ENCODE measurements at places on chromosomes 2 and 18. TPM values are rescaled to one million over a fixed set of nuclear protein-coding genes. Genes with fewer than 3 reads are reported as not detected.

Gene C2orf78
- polyA plus RNA-seq: not detected

Gene CIB4
- 0.92 TPM for polyA plus RNA-seq

DNA sequence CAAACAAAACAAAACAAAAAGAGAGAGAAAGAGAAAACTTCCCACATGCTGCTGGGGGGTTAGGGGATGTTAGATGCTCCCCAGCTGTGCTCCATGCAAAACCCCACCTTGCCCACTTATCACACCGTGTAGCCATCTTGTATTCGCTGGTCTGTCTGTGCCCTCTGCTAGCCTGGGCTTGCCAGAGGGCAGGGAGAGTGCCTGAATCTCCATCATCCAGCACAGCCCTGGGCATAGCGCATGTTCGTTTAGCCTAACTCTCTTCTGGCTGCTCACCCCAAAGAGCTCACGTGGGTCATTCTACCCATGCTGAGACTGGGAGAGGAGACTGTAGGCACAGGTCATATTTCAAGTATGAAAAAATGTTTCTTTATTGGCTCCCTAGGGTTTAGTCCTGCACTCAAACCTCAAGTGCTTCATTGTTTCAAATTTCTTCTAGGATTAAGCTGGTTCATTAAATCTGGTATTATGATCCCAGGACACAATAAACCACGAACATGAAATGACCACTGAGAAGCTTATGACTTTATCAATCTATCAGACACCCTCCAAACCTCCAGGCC is 100.5 kb downstream of the KCNF1 start:
- DNase-seq: no peak

Gene SPATA3
- polyA plus RNA-seq: not detected

DNA sequence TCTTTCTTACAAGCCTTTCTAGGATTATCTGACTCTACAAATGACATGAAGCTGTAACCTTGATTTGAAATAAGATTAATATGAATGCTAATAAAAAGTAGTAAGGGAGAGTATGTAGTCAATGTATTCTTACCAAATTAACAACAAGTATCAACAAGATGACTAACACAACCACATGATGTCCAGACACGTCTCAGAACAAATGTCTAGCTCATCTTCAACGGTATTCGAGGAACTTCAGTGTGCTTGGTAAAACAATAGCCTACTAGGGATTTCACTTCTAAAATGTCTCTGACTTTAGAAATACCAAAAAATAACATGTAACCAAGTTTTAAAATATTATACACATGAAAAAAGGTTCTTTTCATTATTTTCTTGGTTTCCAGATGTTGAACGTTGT is 3.4 kb downstream of the HDLBP start:
- no peak for DNase-seq

DNA sequence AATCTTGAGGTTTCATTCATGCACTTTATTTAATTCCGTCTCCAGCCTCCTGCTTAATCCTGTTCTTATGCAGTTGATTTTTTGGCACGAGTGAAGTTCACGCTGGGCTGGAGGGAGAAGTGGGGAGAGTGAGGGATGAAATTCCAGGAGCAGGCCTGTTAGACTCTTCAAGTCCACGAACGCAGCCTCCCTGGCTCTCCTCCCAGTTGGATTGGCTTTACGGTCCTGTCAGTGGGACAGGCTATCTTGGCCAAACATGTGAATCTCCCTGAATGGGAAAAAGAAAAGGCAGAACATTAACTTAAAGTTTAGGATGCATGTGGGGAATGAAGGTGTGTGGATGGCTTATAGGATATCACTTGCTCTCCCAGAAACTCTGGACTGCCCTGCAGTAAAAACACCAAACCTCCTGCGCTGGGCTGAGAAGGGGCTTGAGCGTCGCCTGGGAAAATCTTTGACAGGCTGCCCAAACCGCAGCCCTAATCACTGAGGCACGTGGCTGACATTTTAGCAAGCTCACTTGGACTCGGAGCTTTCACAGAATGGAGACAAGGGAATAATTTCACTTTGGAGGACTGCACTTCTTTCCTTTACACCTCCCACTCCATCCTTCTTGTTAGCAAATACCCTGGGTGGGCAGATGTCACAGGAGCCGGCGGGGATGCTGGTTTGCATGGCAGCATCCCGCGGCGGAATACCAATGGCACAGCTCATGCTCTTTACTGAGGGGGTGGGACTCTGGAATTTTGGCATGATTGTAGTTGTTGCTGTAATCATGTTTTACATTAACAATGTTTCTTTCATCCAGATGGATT is 93.9 kb downstream of the ACKR3 start:
- DNase-seq: no peak

Gene CABYR
- 8.4 TPM for polyA plus RNA-seq

DNA sequence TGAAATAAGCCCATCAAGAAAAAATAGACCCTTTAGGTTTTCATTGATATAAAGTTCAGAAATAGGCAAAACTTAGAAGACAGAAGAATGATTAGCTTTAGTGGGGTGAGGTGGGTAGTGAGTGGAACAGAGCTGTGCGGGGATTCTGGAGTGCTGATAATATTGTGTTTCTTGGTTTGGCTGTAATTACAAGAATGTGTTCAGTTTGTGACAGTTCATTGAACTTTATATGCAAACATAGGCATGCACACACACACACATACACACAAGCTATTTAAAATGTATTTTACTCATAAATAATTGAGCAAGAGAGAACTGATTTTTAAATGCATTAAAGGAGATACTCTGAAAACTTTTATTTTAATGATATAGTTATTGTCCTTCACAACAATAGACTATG is 17.1 kb downstream of the ARHGAP15 start:
- DNase-seq: no peak

- DNase-seq: peak; percentile 49
Measured at GRCh38 chr2:64488050-64488974, 34.4 kb downstream of the LGALSL start.

- DNase-seq: no peak
Measured at GRCh38 chr2:179140571-179140970, 90.6 kb upstream of the CCDC141 start.

Gene HES6
- 3.6 TPM for polyA plus RNA-seq

DNA sequence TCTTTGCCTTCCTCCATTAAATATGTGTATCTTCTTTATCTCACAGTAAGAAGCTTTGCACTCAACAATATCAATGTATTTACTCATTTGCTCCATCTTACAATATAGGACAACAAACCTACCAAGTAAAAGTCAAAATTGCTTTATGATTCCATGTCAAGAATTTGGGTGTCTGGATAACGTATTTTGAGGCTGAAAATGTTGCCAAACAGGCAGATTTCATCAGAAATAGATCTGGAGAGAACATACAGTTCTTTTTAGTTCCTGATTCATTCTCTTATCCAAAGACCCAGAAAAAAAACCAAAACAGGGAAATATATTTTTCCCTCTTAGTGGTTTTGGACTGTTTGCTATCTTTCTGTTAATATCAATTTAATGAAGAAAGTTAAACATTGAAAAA is 621.1 kb downstream of the STK39 start:
- DNase-seq: no peak

DNA sequence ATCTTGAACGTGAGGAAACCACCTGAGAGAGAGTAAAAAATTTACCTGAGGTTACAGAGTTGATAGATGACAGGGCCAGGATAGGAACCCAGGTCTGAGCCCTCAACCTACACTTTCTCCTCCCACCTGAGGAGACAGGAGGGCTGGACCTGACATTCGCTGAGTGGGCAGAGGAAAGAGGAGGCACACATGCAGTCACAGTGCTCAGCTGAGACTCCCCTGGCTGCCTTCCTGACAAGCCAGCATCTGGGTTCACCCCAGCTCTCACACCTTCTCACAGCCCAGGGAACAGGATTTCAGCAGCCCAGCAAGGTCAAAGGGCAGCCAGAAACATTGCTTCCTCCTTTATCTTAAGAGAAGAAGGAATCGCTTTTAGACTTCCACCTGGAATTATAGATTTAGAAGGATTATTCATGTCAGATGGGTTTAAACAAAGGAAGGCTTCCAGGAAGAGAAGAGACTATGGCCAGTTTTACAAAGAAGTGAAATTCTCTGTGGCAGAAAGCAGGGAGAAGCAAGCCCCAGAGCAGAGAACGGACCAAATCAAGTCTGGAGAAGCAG is 18.1 kb upstream of the PKDCC start:
- DNase-seq: no peak

DNA sequence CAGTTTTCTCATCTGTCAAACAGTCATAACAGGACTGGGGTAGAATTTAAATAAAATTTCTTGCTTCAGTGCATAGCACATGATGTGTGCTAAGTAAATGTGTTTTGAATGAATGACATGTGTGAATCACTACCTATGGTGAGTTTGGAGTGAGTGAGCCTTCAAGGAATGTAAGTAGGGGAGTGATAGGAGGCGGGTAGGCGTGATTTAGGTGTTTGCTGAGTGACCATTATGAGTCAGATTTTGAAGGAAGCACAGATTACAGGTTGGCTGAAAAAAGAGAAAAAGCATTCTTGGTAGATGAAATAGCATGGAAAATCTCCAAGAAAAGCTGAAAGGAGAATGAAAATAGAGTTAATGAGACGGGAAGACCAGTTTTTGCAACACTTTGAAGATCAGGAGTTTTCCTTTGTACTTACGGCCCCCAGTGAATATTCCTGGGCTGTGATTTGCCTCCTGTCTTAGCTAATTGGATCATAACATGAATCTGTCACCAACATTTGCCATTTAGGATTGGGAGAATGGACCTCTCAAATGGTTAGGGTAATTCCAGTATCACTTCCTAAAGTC is 136.9 kb upstream of the GATA6 start:
- DNase-seq: no peak

Gene CD8A
- polyA plus RNA-seq: 0.24 TPM

GRCh38 chr18:12861637-12862036 is 22.4 kb downstream of the PTPN2 start:
- no peak for DNase-seq

DNA sequence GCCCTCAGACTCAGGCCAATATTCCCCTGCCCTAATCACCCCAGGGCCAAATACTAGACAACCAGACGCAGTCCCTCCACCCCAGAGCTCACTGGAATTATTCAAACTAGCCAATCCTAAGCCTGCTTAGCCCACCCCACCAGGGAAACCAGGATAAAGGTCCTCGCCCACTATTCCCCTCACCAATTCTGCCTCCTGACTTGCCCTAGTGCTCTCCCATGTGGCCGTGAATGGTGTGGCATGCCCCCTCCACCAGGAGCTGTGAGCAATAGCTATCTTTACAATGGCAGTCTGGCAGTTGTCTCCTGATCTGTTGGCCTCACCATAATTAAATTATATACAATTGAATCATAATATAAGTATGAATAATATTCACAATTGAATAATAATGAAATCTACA is 42.3 kb downstream of the FAM124B start:
- no peak for DNase-seq

Gene CNNM3
- 27.9 TPM for polyA plus RNA-seq

- no peak for DNase-seq
Measured at GRCh38 chr18:35610089-35610488, 28.5 kb downstream of the GALNT1 start.

DNA sequence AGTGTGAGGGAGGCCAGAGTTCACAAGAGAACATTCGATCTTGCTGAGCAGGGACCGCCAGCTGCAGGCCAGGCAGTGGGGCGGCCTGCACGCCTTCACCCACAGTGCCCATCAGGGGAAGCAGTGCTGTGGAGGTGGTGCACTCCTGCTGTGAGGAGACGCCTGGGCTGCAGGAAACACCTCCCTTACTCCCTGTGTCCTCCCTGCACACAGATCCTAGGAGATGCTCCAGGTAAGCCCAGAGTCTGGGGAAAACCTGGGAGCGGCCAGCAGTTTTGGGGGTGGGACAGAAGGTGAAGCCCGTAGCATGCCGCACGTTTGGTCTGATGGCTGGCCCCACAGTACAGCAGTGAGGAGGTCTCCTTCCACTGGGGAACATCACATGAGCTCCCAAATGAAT is 180.8 kb upstream of the RAB6C start:
- no peak for DNase-seq

- DNase-seq: no peak
Measured at GRCh38 chr18:30486856-30487255, 555.7 kb downstream of the DSC3 start.

Gene RFX8
- 0.96 TPM for polyA plus RNA-seq

- DNase-seq: no peak
Measured at GRCh38 chr18:77647472-77647871, 397.8 kb downstream of the GALR1 start.

Gene CCL20
- 0.52 TPM for polyA plus RNA-seq

DNA sequence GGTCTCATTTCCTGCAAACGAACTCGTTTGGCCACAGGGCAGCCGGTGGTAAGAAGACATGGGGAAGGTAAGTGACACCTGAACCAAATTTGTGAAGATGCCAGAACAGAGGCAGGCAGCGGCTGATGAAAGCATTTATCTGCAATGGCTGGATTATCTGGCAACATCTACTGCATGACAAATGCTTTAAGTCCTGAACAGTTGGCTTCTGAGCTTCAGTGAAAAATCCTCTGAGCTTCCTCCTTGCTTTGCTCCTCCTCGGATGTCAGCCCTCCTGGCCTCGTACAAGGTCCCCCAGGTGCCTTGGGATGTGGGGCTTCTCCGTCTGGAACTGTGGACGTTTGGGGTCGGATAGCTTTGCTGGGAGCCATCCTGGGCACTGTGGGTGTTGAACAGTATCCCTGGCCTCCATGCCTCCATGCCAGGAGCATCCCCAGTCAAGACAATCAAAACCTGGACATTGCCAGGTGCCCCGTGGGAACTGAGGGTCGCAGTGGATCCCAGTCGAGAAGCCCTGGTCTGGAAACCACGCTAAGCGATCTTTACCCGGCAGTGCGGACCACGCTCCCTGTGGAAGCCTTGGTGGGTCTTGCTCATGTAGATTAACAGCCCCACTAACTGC is 49.3 kb downstream of the KCNG2 start:
- no peak for DNase-seq

- DNase-seq: peak; percentile 20
Measured at GRCh38 chr2:180325416-180326120, 318.5 kb upstream of the CWC22 start.

Gene RNMT
- polyA plus RNA-seq: 59.4 TPM

DNA sequence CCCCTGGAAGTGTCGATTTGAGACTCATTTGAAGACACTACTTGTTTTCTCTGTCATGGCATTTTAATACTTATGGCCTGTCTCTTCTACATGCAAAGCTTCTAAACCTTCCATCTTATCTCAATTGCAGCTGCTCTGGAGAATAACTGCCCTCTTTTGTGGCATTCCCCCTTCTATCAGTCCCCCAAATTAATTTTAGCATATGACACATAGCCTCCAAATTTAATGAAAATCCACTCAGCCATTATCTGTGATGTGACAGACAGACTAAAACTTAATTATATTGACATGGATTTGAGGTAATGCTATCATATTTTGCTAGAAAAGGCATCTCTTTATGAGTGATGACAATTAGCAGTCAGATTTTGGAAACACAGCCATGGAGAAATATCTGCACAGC is 71.2 kb downstream of the LRRTM1 start:
- DNase-seq: no peak

GRCh38 chr2:239386872-239387445 is 13.9 kb downstream of the HDAC4 start:
- DNase-seq: no peak

- DNase-seq: no peak
Measured at GRCh38 chr2:159089543-159089942, 121.1 kb downstream of the TANC1 start.

- no peak for DNase-seq
Measured at GRCh38 chr2:237598468-237599208, 8.1 kb upstream of the RAB17 start.

Data from right renal cortex interstitium (tissue), 3 donors.